ENCODE measurements at places on chromosomes 1 and 21.
A peak's percentile ranks its signal among the peaks of the same experiment; 100 is the strongest.

DNA sequence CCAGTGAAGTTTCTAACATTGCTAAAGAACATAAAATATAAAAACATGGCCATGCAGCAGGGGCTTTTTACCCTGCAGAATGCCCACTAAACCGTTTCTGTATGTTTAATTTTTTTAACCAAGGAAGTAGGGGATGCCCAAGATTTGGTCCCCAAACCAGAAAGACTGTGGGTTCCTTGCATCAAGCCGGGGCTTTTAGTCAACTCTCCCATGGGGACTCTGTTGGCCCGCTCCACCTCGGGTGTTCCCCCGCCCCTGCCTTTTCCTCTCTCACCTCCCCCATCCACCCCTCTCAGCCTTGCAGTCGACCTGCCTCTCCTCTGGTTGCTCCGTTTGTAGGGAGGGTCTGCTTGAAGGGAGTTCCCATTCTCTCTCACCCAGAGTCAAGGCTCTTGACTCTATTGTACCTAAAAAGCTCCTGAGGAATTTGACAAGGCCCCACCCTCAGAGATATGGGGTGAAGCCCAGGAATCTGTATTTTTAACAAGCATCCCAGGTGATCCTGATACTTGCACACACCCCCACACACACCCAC is 117.5 kb downstream of the TOMM20 start:
- DNase-seq: peak; percentile 70

DNA sequence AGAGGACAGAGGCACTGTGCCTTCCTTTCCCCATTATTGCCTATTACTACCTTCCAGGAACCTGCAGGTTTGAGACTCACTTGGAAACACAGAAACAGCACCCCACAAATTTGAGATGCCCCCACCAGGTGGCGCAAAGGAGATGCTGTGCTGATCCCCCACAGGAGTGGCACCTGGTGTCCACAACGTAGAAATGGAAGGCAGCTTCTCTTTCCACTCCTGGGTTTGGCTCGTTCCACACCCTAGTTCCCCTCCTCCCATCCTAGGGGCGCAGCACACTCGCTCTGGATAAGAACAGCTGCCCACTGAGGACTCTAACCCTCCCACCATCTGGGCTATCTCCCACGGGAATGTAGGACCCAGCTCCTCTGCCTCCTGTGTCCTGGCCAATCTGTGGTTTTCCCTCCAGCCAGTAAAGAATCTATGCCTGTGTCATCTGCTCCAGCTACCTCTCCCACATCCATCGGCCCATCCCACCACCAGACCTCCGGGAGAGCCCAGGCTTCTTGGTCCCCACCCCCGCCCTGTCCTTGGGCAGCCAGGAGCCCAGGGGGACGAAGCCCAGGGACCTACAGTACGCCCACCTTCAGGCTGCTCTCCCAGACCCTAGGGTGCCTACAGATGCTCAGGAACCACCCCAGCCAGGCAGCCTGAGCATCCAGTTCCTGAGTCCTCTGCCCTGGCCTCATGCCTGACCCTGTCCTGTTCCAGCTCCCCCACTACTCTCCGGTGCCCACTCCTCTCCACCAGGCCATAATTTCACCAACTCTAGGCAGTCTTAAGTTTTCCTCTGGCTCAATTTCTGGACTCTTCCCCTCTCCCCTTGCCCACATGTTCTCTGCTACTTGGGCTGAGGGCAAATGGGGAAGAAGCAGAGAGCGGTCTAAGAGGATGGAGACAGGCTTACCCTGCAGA is 549 bp downstream of the THBS3 start:
- peak; percentile 93 for DNase-seq

- DNase-seq: no peak
Observed at GRCh38 chr1:88466011-88466410, 218.1 kb upstream of the PKN2 start.

- no peak for DNase-seq
Observed at GRCh38 chr1:16210581-16210980, 1.9 kb downstream of the ARHGEF19 start.

DNA sequence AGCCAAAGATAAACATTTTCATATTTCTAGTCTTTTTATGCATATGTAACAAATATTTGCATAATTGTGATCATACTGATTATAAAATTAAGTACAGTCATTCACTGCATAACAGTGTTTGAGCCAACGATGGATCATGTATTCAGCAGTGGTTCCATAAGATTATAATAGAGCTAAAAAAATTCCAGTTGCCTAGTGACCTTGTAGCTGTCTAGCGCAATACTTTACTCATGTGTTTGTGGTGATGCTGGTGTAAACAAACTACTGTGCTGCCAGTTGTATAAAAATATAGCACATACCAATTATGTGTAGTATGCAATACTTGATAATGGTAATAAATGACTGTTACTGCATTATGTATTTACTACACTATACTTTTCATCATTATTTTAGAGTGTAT is 2.1 kb upstream of the S100A10 start:
- no peak for DNase-seq

- no peak for DNase-seq
Observed at GRCh38 chr1:115790356-115790755, 21.8 kb upstream of the CASQ2 start.

DNA sequence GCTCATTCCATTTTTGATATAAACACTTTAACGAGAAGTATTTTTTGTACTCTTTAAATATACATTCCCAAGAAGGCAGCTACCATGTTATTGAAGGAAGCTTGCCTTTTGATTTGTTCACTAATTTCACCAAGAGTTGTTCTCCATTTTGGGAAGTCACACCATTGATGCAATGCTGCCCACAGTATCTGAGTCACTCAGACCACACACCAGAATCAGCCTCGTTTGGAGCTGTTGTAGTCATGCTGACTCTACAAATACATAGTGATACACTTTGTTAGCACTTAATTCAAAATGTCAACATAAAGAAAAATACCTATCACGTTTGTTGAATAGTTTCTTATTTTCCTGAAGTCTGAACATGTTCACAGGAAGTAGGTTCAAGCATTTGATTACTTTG is 78.7 kb downstream of the PAPPA2 start:
- no peak for DNase-seq

DNA sequence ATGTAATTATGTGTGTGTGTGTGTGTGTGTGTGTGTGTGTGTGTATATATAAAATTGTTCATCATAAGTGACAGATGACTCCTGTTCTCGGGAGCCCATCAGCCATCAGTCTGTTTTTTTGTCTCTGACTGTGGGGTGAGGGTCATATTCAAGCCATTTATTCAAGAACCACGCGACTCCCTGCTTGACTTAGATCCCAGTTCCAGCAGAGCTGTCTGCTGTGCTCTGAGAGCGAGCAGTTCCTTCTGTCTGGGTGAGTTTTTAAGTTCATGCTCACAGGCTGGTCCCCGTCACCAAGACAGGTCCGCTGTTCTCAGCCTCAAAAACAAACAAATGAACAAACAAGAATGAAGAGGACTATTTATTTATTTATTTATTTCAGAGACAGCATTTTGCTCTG is 18.3 kb upstream of the NPPB start:
- no peak for DNase-seq

Data from CD4-positive, alpha-beta T cell treated with Interleukin-1 beta for 1 hour (primary cell).